ENCODE measurements at places on chromosomes 2 and 18. TPM values are rescaled to one million over a fixed set of nuclear protein-coding genes. Genes with fewer than 3 reads are reported as not detected.

The ASB18 gene
- not detected for total RNA-seq

The BCS1L gene
- total RNA-seq, result 24.4 TPM

The OTOS gene
- not detected for total RNA-seq

The KLHL30 gene
- total RNA-seq, result not detected

The WNT6 gene
- total RNA-seq, result not detected

The ASXL2 gene
- total RNA-seq, result 4.4 TPM

The MYL12B gene
- 834 TPM for total RNA-seq

The TWIST2 gene
- total RNA-seq, result 0.44 TPM

The BMP10 gene
- not detected for total RNA-seq

The CCDC102B gene
- total RNA-seq, result 17.7 TPM

The SERPINB4 gene
- total RNA-seq, result not detected

The ASTL gene
- total RNA-seq, result not detected

The XDH gene
- total RNA-seq, result not detected

The POTEE gene
- total RNA-seq, result 0.44 TPM

Data from lung microvascular endothelial cell (primary cell).